NAMALWA (cell line): ENCODE measurements at places on chromosomes 2 and 18.

DNA sequence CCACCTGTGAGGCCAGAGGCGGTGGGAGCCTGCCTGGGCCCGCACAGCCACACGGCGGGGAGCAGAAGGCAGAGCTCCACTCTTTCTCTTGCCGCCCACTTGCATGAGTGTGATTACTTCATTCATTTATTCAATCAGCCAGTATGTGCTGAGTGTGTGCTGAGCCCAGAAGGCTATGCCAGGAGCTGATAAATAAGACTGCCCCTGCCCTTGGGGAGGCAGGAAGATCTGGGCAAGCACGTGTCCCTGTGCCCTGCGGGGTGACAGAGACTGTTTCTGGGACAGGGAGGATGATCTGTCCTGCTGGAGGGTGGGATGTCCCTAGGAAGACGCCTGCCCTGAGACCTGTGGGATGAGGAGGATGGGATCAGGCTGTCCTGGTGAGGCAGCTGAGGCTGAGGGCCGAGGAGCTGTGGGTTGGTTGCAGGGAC, 250.8 kb downstream of the DYSF start:
- no peak for DNase-seq

GRCh38 chr2:236583621-236584203, 14.1 kb downstream of the ACKR3 start:
- DNase-seq: no peak

DNA sequence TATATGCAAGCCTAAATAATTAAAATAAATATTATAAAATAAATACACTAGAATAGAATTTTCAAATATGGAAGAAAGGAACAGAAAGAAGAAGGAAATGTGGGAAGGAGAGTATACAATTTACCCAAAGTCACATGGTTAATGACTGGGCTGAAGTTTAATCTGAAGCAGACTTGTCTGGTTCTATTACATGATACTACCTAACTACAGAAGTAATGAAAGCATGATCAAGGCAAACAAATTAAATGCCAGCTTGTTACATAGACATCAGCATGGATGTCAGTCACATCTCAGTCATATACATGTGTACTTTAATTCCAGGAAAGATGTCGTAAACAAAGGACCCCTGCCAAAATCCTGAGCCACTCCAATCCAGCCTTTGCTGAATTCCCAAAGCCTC, 1060.8 kb downstream of the CNTNAP5 start:
- DNase-seq: no peak

DNA sequence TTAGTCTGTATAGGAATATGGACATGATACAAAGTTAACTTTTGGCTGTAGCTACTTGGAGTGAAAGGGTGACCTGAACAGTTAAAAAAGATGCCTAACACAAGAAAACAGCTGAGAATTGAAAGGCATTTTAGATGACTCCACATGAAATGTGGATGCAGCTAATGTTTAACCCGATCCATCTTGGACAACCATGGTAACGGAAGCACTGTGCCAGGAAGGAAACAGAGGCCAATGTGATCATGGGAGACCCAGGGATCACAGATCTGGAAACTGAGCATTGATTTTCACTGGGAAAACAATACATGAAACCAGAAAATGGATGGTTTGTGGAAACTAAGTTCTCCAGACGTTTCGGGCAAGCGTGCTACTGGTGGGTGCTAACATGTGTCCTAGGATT, 669.1 kb downstream of the GALR1 start:
- DNase-seq: no peak

- no peak for DNase-seq
Measured at GRCh38 chr2:222307143-222307756, 8.5 kb upstream of the PAX3 start.

GRCh38 chr2:180004731-180005130, 2.4 kb downstream of the CWC22 start:
- DNase-seq: no peak

DNA sequence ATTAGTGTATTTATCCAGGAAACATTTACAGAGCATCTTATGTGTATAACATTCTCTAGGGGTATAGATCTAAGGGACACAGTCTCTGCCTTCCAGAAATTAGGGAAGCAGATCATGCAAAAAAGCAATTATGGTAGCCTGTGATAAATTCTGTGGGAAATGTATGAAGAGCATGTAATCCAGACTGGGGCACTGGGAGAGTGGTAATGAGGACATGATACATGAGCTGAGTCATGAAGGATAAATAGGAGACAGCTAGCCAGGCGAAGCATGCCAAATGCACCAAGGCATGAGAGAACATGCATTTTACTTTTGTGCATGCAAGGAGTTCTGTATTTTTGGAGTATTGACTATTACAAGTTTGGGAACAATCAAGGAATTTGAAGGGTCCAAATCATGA, 8.9 kb upstream of the RPRM start:
- no peak for DNase-seq

DNA sequence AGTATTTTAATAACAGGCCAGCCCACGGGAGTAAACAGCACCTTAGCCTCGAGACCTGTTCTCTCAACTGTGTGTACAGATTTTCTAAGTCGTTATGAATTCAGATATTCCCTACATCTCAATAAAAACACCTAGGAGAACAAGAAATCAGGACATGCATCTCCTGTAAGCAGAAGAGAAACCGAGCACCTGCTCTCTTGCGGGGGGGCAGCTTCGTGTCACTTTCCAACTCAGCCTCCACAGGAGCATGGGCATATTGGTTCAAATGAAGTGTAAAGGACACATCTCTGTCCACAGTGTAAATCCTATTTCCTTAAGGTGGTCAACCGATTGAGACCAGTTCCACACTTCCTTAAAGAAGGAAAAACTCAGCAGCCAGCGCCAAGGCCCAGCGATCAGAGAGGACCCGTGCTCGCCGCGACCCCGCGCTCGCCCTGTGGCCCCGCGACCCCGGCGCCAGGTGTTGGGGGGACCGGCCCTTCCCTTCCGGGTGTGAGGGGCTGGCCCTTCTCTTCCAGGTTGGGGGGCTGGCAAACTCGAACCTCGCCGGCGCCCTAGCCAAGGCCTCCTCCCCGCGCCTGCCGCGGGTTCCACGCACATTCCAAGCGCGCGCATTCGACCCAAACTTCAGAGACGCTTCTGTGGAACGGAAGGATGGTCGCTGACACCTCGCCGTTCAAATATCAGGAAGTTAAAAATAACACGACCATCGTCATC, 652 bp downstream of the SH3YL1 start:
- no peak for DNase-seq

- DNase-seq: no peak
Measured at GRCh38 chr2:179140571-179140970, 90.6 kb upstream of the CCDC141 start.

- no peak for DNase-seq
Measured at GRCh38 chr18:22585821-22586220, 168.1 kb upstream of the CTAGE1 start.

DNA sequence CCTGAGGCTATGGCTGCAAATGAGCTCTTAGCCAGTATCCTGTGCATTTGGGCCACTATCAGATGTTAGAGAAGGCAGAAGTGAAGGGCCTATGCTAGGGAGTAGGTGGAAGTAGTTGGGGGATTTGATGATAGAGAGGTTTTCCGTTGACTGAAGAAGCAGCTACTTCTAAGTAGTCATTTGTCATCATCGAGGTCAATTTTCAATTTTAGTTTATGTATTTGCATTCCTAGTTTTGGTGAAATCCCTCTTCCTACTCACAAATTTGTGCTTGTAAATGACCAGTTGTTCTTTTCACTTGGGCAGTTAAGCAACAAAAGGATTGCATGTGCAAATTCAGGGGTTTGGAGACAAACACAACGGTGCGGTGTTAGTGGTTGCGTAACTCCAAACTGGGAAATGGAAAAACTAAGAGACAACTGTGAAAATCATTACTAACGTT, 48.5 kb upstream of the PELI1 start:
- DNase-seq: no peak

DNA sequence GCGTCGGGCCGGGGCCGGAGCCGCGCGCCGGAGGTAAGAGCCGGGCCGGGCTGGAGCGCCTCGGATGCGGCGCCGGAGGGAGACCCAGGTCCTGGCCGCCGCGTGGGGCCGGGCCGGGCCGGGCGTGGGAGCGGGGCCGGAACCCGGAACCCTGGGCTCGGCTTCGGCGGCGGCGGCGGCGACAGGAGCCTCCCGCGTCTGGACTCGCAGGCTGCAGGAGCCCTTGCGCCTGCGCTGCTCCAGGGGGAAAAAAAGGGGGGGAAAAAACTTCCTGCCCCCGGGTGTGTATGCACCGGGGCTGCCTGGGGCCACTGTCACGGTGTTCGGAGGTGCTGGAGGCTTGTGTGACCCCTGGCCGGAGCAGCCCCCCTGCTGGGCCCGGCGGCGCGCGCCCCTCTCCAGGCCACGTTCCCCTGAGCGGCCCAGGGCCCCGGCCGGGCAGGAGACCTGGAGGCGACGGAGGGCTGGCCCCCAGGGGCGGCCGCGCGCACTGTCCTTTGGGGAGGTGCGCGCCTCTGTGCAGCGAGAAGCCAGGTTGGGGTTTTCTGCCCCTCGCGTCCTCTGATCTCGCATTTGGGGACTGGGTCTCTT, 864 bp downstream of the KLHL29 start:
- peak; percentile 11 for DNase-seq

DNA sequence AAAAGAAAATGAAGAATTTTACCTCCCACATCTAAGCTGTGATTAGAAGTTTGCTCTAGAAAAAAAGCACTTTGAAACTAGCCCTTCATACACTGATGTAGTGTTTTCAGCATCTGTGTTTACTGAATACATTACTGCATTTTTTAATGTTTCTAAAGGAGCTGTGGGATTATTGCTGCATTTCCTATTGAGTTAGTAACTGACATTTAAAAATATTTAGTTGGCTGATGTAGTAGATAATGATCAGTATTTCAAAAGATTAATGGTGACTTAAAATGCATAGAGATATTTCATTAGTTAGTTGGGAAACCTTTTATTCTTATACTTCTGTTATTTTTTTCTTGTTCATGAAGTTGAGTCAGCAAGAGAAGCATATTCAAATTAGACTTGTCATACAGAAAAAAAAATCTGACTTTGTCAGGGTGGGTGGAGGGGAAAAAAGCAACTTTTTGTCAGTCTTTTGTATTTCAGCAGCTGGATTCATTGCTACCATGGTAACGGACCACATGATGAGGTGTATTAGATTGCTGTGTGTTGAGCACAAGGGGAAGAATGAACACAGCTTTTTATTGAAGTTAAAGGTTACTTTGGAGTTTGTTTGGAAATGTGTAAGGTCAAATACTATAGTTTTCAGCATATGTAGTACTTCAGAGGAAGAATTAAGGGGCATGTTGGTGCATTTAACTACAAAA, at the start of gene DTNA:
Gene DTNA, plus strand, starts transcription at position 549 of the 692 bp plus-strand sequence. CDS start 45,679 bp downstream, outside the sequence.
- DNase-seq: peak; percentile 24

DNA sequence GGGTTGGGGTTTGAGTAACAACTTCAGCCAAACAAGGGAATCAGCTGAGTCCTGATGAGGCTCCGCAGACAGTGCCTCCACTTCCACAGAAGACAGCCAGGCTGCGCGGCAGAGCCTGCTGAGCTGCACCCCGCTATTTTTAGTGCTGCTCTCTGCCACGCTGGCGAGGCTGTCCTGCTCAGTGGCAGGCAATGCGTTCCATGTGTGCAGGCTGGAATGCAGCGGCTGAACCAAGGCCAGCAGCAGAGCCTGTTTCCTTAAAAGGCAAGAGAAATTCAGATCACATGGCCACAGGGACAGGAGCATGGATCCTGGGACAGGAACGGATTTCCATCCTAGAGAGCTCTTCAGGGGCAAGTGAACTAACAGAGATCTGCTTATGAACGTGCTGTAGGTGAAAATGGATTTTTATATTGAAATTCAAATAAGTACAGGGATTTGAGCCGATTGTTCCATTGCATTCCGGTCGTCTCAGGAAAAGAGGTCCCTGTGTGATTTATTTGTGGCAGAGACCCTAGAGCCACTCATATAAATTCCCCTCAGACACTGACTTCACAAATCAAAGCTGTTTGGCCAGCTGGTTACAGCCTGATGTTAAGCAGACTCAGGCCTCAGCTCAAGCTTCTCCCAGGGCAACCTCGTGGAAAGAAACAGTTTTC, 98.7 kb downstream of the COL6A3 start:
- no peak for DNase-seq

- DNase-seq: no peak
Measured at GRCh38 chr18:7597500-7597899, 30.4 kb downstream of the PTPRM start.

DNA sequence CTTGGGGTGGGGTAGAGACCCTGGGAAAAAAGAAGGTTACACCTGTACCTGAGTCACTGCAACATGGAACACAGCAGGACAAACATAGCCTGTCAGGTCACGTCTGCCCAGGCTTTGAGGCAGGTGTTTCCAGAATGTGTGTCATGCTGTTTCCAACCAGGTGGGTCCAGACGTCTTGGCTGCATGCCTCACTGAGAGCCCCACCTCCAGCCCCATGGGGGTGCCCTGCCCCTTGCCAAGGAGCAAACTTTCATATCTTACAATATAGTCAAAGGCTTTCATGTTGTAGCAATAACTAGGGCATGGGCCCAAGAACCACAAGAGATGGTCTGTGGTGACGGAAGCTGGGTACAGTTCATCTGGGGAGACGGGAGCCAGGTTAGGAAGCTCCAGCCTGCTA, 499.7 kb downstream of the BCL11A start:
- DNase-seq: no peak

GRCh38 chr2:6535572-6535971, 330.1 kb downstream of the CMPK2 start:
- no peak for DNase-seq

- DNase-seq: no peak
Measured at GRCh38 chr2:96625571-96626552, 12.2 kb downstream of the KANSL3 start.

DNA sequence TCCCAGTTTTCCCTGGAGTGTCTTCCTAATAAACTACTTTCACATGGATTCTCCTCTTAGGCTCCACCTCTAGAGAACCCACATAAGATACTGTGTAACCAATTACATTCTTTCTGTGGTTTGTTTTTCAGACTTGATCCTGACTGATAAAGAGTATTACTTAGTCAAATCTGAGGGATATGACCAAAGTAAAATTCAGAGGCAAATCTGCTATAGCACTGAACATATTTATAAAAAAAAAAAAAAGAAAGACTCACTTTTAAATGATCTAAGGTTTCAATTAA, 13.9 kb downstream of the CKAP2L start:
- DNase-seq: no peak

GRCh38 chr18:12377556-12378197, 650 bp upstream of the AFG3L2 start:
- DNase-seq: no peak

DNA sequence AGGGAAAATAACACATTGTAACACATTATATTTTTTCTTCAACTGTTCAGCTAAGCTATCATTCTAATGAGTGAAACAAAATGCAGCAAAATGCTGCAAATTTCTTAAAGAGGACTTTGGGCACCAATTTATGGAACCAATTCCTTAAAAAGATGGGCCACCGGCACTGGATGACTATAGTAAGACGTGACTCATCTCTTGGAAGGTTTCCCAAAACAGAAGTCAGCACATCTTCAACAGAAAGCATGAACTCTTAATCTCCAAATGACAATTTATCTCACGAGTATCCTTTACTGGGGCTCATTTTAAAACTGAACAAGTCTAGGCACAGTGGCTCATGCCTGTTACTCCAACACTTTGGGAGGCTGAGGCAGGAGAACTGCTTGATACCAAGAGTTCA, 213.4 kb downstream of the CDH20 start:
- no peak for DNase-seq
